ENCODE measurements at places on chromosomes 2 and 18.

DNA sequence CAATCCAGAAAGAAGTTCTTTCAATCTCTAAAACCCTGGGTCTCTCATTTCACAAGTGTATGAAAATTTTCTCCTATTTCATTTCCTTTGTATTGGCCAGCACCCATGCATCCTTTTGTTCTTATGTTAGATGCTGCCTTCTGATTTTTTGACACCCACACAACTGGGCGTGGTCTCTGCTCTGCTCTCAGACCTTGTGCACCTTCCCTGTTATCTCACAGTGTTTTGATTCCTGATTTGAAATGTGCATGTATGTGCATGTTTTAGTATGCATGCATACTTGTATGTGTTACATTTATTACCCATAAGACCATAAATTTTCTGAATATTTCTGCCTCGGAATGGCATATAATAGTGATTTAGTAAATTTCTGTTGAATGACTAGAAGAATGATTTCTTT is 152.2 kb downstream of the CTNNA2 start:
- DNase-seq: no peak

GRCh38 chr18:33578518-33579348 is 714 bp downstream of the ASXL3 start:
- peak; percentile 66 for DNase-seq

DNA sequence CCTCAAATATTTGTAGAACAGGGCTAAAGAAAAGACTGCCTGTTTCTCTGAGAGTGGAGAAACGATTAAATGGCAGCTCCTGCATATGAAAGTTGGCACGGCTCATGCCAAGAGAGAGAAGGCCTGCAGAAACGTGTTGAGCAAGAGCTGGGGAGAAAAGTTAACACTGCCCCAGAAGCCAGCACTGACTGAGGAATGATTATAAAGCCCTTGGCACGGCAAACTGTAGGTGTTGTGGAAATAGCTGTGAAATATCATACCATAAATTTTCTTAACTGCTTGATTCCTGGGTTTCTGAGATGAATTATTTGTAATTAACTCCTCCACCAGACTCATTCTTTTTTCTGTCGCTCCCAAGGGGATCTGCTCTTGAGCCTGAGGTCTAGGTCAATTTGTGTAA is 4.3 kb downstream of the FRZB start:
- no peak for DNase-seq

DNA sequence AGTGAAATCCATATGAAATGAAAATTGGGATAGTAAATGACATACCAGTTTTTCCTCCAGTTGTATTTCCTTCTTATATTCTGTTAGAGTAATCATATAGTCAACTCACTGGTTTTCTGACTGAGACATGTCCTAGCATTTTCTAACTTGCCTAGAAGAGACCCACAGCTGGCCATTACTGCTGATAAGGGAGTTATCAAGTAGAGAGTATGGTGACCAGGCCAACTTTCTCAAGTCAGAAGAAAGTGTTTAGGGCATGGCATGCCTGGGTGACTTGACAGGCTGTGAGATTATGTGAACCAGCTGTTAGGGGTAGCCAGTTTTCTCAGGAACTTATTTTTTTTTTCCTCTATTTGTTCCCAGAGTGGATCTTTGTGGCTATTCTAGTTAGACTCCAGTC is 81.2 kb downstream of the GPD2 start:
- no peak for DNase-seq

DNA sequence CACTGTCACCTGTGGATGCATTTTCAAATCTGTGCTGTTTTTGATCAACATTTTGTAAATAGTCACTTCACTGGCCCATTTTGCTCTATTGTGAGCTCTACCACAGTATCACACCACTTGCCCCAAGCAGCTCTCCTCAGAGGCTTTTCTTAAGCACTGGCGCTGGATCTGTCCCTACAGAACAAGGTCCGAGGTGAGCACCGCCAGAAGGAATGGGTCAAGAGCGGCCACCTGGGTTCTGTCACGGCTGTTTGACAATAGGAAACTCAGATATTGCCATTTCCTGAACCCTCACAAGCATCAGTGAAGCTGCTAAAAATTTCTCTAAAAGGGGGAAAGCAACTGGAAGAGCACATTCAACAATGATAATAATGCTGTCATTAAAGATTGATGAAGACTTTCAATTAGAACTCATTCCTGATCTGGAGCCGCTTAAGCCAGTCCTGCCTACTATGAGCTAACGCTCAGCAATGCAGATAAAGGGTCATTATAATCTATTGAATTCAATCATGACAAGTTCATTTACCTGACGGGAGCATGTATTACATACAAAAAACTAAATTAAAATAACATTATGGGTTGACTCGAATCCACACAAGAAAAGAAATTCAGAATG is 514.0 kb downstream of the GALR1 start:
- DNase-seq: no peak

- no peak for DNase-seq
Measured at GRCh38 chr2:140808820-140809219, 1322.0 kb downstream of the LRP1B start.

DNA sequence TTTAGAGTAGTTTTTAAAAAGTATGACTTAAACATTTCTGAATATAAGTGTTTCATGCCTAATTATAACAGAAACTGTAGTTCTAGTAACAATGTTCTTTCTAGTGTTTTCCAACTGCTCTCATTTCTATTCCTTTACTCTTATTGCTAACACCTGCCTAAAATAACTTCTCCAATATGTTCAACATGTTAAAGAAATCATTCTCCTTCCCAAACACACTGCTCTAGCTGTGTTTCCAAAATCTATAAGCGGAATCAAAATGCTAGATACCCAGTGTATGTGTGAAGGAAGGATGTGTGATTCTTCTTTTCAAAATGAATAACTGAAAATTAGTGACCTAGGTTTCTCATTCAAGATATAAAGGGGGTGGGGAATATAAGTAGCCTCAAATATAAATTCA is 89.1 kb downstream of the ATAD2B start:
- no peak for DNase-seq

DNA sequence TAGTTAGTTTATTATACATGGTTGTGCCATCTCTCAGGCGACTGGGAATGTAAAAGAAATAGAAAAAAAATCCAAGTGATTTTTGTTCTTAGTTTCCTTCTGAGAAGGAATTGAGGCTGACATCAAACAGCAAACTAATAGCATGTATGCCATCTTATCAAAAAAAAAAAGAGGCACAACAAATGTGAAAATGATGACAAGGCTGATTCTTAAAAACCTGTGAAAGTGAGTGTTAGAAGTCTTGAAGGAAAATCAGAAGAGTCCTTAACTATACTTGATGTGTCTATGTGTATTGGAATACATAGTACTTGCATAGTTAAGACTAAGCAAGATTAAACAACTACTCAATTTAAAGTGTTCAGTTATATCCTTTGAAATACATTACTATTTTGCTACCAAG is 161.0 kb downstream of the CCDC85A start:
- no peak for DNase-seq

- no peak for DNase-seq
Measured at GRCh38 chr2:97712693-97713295, 582 bp upstream of the ZAP70 start.

GRCh38 chr18:38648179-38648578 is 1082.6 kb upstream of the CELF4 start:
- DNase-seq: no peak

DNA sequence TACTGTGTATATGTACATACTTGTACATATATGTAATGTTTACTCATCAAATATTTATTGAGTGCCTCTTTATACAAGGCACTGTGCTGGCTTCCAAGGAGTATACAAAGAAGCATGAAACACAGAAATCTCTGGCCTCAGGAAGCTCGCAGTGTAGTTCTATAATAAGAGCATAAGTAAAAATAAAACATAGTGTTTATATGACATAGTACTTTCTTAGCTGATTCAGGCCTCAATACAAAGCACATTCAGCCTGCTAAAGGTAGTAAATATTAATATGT is 13.9 kb downstream of the STAMBP start:
- DNase-seq: no peak

DNA sequence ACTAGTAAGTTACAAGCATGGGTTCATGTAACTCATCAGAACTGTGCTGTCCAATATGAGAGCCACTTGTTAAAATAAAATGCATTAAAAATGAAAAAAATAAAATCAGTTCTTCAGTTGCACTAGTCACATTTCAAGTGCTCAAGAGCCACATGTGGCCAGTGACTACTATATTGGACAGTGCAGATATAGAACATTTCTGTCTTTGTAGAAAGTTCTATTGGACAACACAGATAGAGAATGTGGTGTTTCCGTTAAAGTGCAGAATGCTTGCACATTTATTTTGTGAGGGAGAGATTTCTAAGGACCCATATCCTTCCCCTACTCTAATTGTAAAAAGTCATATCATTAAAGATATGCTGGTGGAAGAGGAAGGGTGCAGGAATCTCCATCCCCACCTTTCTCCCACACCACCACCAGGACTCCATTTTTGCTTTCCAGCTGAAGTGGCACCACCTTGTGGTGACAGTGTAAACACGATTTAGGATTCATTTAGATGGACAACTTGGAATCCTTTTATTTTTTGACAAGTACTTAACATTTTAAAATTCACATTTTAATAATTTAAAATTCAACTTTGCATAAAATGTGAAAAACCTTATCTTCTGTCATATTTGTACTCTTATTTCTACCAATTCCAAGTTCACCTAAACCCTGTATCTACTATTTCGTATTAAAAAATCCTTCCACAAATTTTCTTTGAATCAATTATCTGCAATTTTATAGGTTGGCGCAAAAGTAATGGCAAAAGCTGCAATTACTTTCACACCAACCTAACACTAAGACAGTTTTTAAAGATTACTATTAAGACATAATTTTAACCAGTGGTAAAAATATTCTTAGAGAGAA is 9.4 kb upstream of the CD302 start:
- peak; percentile 1 for DNase-seq

DNA sequence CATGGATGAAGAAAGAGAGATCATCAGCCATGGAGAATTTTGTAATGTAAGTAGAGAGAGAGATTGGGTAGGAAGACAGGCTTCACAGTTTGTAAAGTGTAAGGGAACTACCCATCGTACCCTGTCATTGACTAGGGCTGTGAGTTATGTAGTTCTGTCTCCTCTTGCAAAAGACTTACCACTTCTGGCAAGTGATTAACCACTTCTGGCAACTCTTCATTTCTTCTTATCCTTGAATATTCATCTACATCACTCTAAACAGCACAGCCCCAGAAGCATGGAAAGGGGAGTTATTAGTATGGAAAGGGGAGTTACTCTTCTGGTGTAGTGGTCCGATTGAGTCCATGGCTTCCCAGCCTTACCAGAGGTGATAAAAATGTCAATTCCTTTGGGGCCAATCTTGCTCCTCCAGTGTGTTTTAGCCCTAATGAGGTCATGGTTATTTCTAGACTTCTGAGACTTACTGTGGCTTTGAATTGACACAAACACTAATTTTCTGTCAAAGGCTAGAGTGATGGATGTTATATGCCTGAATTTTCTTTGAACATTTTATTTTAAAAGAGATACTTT is 52.0 kb downstream of the STAT1 start:
- DNase-seq: no peak

GRCh38 chr2:149019768-149020167 is 18.7 kb upstream of the LYPD6B start:
- DNase-seq: no peak

DNA sequence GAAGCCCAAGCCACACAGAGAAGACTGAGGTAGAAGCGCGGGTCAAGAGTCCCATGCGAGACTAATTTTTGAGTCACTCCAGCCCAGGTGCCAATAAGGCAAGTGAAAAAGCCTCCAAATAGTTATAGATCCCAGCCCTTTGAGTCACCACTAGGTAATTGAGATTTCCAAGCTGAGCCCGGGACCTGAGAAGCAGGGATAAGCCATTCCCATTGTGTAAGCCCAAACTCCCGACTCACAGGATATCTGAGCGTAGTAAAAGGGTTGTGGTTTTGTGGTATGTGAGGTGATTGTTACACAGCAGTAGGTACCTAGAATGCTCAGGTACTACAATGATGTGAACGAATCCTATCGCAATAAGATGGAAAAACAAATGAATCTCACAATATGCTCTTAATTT is 560.7 kb downstream of the DSC3 start:
- DNase-seq: no peak

DNA sequence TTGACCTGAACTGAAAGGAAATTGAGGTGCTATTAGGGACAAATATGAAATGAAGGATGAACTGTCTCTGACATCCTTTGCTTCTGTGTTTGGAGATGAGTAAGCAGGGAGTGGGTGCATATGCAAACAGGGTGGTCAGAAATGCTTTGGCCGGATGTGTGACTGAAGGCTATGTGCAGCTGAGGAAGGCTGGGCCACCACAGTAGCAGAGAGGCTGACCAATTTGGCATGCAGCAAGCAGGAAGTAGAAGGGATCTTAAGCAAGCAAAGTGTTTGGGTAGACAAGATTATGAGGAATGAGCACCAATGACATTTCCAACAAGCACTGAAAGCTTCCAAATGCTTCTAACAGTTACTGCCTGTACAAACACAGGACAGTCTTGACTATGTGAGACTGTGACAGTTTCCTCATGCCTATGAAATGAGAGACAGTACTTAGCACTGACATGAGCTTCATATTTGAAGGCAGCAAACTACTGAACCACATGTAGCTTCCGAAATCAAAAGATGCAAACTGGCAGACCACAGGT is 3.3 kb upstream of the ACTR3 start:
- DNase-seq: no peak
